SK-N-SH treated with all-trans-retinoic acid at 6 μM for 48 hours (cell line): ENCODE measurements at places on chromosomes 5 and 9.

GRCh38 chr9:128343855-128344254, 3.5 kb downstream of the SLC27A4 start:
- ATAC-seq: no peak

- ATAC-seq: no peak
Measured at GRCh38 chr5:75616971-75617621, 5.8 kb downstream of the ANKDD1B start.

DNA sequence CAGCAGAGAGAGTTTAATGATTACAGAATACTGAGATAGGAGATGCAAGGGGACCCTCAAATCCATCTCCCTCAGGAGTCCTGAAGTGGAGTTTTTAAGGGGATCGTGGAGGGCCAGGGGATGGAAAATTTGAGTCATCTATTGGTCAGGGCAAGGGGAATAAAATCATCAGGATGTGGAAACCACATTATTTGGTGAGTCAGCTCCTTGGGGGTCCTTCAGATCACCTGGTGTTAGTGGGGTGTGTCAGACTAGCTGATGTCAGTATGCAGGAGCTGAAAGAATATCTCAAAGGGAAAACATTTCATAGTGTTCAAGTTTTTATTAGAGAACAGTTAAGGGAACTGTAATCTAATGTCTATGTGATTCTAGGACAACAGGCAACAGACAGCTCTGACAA, 183.0 kb upstream of the FTMT start:
- no peak for ATAC-seq

GRCh38 chr9:76013809-76014208, 123.3 kb downstream of the PCSK5 start:
- ATAC-seq: no peak

- ATAC-seq: no peak
Measured at GRCh38 chr5:113274836-113275414, 159.9 kb downstream of the TSSK1B start.

GRCh38 chr5:113166852-113167366, 190.3 kb downstream of the DCP2 start:
- ATAC-seq: peak; percentile 67

GRCh38 chr9:78549711-78550110, 252.8 kb downstream of the PSAT1 start:
- no peak for ATAC-seq

DNA sequence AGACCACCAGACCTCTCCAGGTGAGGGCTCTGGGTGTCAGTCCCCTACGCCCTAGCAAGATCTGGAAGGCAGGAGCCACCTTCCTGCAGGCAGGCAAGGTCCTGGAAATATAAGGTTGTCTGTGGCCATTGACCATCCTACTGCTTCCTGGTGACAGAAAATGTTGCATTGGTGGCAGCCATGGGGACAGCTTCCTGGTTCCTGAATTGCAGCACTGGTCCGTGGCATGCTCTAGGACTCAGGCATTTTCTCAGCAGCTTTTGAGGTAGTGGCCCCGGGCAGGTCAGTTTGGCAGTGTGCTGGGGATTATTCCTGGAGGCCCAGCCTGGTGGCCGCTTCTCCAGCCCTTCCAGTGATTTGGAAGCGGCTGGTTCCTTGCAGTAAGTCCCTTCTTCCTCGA, 36.6 kb upstream of the KCNMB1 start:
- ATAC-seq: no peak

DNA sequence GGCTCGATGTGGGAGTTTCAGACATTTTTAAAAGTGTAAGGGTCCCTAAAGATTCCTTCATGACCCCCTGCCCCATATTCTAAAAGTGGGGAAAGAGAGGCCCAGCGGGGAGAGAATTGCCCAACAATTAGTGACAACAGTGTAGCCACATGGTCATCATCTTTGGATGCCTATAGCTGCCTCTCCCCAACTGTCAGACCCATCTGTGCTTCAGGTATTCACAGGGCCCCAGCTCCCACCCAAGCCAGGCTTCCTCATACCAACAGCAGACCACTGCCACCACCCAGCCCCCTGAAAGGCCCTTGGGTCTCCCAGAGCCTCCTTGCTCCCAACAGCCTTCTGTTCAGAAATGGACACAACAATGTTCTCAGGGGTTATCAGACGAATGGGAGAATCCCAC, 4.1 kb downstream of the BICD2 start:
- no peak for ATAC-seq
